ENCODE measurements at places on chromosomes 16 and 17. TPM values are rescaled to one million over a fixed set of nuclear protein-coding genes. Genes with fewer than 3 reads are reported as not detected.
A peak's percentile ranks its signal among the peaks of the same experiment; 100 is the strongest.

Gene DNAI2
- not detected for total RNA-seq

Gene MT1A
- not detected for total RNA-seq

Gene RNF40
- 155 TPM for total RNA-seq

DNA sequence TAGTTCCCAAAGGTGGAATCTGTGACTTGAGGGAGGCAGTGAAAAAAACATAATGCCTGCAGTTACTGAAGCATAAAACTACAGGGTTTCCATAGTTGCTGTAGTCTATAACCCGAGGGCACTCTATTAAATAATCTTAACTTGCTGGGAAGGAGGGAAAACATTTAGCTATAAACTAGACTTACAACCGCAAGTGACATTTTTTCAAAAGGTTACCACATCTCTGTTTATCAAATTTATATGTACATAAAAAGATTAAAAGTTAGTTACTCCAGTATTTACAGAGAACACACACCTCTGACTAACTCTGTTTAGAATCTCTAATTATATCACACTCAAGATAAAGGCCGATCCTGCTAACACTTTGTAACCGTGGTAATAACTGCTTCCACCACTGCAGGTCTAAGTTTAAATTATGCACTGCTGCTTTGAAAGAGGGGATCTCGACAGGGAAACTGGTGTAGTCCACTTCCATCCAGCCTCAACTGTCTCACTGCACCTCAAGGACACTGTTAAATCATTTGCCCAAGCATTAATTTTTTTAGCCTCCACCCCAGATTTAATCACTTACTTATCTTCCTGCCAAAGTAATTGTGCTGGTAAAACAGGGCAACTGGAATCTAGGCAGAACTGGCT is 14.6 kb downstream of the KCNJ16 start:
- H3K27ac ChIP-seq: peak overlapping the region; percentile 83
- no peaks in the 10 kb centered on the region for H3K27me3 ChIP-seq
- no peak for DNase-seq
- no peaks in the 10 kb centered on the region for H3K36me3 ChIP-seq
- no peak overlapping the region for H3K4me3 ChIP-seq

GRCh38 chr17:11121341-11121985 is 119.5 kb upstream of the SHISA6 start:
- no peak for DNase-seq
- no peaks in the 10 kb centered on the region for H3K36me3 ChIP-seq
- H3K4me3 ChIP-seq: no peak overlapping the region

GRCh38 chr16:75294773-75295459 is 43.5 kb upstream of the BCAR1 start:
- H3K27me3 ChIP-seq: no peaks in the 10 kb centered on the region
- DNase-seq: no peak
- H3K4me1 ChIP-seq: no peaks in the 10 kb centered on the region

DNA sequence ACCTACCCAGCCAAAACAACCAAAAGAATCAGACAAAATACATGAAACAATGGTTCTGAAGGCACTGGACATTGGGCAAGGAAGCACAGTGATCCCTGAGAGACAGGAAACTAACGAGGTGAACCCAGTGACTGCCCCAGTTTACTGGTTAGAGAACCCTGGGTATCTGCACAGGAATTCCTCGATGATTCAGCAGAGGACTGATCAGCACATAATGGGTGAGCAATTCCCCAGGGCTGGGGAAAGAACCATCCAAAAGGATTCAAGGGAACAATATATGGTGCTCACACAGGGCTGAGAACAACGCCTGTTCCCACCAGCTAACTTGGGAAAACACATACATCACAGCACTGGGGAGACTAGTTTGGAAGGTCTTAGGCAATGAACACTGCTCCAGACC is 167.2 kb downstream of the PARN start:
- H3K4me3 ChIP-seq: no peak overlapping the region
- H3K4me1 ChIP-seq: peaks cover 9% of the 10 kb centered on the region
- no peak overlapping the region for H3K27ac ChIP-seq
- no peaks in the 10 kb centered on the region for H3K27me3 ChIP-seq
- H3K36me3 ChIP-seq: peaks cover 13% of the 10 kb centered on the region

DNA sequence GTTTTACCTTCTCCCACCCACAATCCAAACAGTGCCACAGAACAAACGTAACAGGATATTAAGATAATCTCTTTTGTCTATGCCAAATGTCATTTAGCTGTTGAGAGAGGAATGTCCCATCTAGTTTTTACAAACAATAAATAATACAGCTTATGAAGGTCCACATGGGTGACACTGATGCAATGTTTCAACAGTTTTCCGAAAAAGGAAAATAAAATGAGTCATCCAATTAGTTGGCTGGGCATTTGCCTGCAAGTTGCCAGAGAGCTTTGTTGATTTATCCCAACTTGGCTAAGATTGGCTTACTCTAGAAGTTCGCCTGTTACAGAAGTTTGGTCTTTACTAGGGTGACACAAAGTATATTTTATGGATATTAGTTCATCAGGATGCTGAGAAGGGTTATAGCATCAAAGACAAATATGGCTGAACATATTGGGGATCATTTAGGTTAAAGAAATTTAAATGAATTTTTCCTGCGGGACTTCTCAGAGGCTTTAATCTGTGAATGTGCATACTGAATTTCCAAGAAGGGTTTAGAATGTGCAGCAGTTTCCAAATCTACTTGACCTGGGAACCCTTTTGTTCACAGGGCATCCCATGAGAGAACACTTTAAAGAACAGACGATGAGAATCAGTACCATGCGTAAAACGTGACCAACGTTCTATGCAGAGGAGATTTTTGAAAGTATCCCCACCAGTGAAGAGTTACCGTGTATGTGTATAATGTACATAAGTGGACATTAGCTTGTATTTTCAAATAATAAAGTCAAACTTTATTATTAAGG is 73.1 kb downstream of the CDH13 start:
- no peaks in the 10 kb centered on the region for H3K4me1 ChIP-seq
- DNase-seq: no peak
- H3K4me3 ChIP-seq: no peak overlapping the region
- H3K27ac ChIP-seq: no peak overlapping the region
- H3K27me3 ChIP-seq: peaks cover 3% of the 10 kb centered on the region
- H3K36me3 ChIP-seq: no peaks in the 10 kb centered on the region

DNA sequence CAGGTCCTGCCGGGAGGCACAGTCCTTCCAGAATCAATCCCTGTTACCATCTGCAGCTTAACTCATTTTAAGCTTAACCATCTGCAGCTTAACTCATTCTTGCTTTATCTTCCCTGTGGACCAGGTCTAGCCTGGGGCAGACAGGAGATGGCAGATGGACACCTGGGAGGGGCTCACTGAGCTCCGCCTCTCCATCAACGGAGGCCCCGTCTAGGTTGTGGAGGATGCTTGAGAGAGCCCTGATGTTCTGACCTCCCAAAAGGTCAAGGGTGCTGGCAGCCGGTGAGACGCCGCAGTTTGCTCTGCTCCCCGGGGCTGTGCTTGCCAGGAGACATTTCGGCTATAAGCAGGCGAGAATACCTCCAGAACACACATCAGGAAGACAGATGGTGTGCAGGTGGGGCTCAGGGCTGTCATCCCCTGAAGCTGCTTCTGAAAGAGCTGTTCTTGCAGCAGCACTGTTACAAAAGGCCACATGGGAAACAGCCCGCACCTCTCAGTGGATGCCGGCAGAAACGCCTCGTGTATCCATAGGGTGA is 41.3 kb downstream of the BAIAP2 start:
- no peaks in the 10 kb centered on the region for H3K27me3 ChIP-seq
- H3K4me3 ChIP-seq: no peak overlapping the region
- peaks cover 7% of the 10 kb centered on the region for H3K4me1 ChIP-seq
- no peaks in the 10 kb centered on the region for H3K36me3 ChIP-seq

All from progenitor cell of endocrine pancreas (in vitro differentiated cells).